H9 (cell line): ENCODE measurements at places on chromosomes 7 and 10. TPM values are rescaled to one million over a fixed set of nuclear protein-coding genes. Genes with fewer than 3 reads are reported as not detected.

GRCh38 chr7:77531038-77531437, 6.1 kb upstream of the PTPN12 start:
- no peaks in the 10 kb centered on the region for H3K27me3 ChIP-seq
- no peaks in the 10 kb centered on the region for H3K4me1 ChIP-seq
- no peak overlapping the region for H3K27ac ChIP-seq

DNA sequence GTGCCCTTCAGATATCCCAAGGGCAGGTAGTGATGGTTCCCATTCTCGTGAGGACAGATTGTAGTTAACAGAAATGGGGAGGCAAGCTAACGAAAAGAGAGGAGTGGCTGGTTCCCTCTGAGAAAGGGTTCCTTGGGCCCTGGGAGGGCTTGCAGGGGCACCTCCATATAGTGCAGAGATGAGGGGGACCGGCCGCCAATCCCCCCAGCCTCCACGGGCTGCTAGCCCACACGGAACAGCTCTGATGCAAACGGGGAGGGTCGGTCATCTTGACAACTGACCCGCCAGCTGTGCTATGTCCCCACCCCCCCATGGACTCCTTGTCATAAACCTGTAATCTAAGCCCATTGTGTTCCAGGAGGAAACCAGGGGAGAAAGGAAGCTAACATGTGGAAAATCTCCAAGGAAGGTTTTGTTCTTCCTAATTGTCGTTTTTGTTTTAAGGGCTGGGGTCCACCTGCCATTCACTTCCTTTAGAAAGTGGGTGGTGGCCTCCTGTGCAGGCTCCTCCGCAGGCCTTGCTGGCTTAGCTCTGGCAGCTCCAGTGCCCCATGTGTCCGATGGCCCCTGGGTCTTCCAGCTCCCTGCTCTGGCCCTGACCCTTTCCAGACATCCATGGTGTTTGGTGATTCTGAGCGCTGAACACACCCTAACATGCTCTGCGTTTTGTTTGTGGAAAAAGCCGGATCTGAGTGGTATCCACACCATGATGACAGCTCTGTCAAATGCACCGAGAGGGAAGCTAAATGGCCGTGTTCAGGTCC, 15.9 kb downstream of the ADCY1 start:
- H3K4me1 ChIP-seq, result no peaks in the 10 kb centered on the region
- DNase-seq, result peak; percentile 17
- no peak overlapping the region for H3K4me3 ChIP-seq
- no peak overlapping the region for H3K27ac ChIP-seq
- no peaks in the 10 kb centered on the region for H3K27me3 ChIP-seq

GRCh38 chr7:151342102-151342646, 562 bp downstream of the NUB1 start:
- peaks cover 2% of the 10 kb centered on the region; the same call in 1 of the 2 replicates for H3K27me3 ChIP-seq
- no peak overlapping the region for H3K27ac ChIP-seq
- DNase-seq, result no peak
- H3K4me1 ChIP-seq, result no peaks in the 10 kb centered on the region

The SPDYE8 gene
- total RNA-seq, result not detected in 2 replicates

The GDF2 gene
- total RNA-seq, result not detected in 2 replicates

GRCh38 chr7:138958391-138958956, 22.7 kb downstream of the KIAA1549 start:
- no peak overlapping the region for H3K27ac ChIP-seq
- H3K36me3 ChIP-seq, result peaks cover 5% of the 10 kb centered on the region; the same call in 2 of the 3 replicates
- no peak overlapping the region for H3K4me3 ChIP-seq
- no peak for DNase-seq
- H3K4me1 ChIP-seq, result no peaks in the 10 kb centered on the region; the same call in 1 of the 2 replicates
- H3K27me3 ChIP-seq, result no peaks in the 10 kb centered on the region

DNA sequence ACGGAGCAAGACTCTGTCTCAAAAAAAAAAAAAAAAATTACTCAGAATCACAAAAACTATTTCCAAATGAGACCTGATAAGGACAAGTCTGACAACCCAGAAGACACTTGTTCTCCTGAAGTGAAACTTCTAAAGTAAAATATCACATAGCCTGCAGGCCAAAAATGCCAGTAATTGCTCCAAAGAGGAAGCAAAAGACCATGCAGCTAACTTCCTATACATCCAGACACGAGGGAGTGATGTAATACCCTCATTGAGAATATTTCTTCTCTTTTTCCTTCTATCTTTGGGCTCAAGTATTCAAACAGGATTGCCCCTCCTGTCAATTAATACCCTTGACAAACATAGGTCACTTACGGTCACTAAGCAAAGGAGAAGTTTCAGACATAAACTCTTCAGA, 31.2 kb downstream of the ARMH3 start:
- peaks cover 44% of the 10 kb centered on the region for H3K36me3 ChIP-seq
- H3K4me1 ChIP-seq, result no peaks in the 10 kb centered on the region
- no peak for DNase-seq

DNA sequence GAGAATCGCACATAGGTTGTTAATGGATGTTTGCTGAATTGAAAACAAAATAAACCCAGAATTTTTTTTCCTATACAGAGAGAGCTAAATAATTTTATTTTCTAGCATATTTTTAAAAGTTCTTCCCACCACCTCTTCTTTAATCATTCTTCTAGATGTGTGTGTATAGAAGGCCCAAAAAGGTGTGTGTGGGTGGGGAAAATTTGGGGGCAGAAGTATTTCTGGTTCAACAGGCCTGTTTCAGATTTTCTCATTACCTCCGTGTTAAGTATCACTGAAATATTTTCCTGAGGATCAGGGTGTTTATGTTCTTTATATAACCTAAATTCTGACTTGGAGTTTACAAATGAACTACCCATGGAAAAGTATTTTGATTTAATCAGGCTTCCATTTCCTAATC, 144.2 kb upstream of the ZNF804B start:
- H3K4me1 ChIP-seq, result no peaks in the 10 kb centered on the region
- no peaks in the 10 kb centered on the region; the same call in 1 of the 3 replicates for H3K36me3 ChIP-seq
- DNase-seq, result no peak
- no peak overlapping the region for H3K27ac ChIP-seq

DNA sequence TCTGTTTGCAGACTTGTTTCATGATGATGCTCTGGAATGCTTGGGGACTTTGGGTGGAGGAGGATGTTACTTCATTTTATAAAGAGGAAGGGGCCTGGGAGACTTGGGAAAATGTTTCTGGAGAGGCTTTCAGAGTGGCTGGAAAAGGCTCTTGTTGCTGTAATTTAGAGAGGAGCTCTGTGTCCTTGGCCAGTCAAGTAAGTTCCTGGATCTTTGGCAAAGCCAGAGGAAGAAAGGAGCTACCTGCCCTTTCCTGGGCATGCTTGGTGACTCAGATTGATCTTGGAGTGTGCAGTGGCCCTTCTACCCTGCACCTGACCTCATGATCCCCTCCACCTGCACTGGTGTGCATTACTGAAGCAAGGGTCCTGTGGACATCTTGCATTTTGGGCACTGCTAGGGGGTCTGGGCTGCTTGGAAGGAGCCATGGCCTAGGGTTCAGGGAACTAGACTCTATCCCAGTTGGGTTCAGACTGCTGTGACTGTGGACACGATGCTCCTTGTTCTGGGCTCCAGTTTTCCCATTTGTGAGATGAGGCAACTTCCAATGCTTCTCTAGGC, 56.1 kb downstream of the ADCYAP1R1 start:
- H3K36me3 ChIP-seq, result peaks cover 4% of the 10 kb centered on the region; the same call in 2 of the 3 replicates
- peak; percentile 3 for DNase-seq

GRCh38 chr10:17888189-17888588, 63.5 kb upstream of the SLC39A12 start:
- no peak overlapping the region for H3K27ac ChIP-seq
- H3K36me3 ChIP-seq, result no peaks in the 10 kb centered on the region
- no peaks in the 10 kb centered on the region for H3K27me3 ChIP-seq
- no peak for DNase-seq
- no peaks in the 10 kb centered on the region for H3K4me1 ChIP-seq

DNA sequence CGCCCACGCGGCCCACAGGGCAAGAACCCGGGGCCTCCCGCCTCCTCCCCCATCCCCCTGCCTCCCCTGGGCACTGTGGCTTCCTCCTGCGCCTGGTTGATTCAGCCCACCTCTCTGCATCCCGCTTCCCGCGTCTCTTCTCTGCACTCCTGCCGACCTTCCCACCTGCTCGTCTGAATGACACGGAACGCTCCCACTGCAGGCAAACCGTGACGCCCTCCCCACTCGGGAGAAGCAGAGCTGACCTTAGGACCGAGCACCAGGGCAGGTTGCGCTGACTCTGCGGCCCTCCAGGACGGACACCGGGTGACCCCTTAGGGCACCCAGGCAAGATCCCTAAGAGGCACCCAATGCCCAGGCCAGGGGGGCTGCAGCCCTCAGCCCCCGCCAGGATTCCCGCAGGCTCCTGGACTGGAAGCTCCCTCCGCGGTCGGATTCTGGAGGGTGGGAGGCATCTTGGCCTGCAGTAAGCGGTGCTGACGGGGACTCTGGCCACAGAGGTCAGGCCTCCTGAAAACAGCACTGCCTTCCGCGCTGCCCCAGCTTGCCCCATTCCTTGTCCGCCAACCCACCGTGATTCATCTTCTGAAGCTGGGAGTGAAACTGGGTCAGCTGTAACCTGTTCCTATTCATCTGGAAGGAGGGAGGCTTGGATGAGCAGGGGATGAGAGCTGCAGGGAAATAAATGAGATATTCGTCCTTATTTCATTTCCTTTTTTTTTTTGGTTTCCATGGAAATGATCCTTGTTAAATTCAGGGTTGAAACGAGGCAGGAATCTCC, 990 bp downstream of the CALML3 start:
- H3K36me3 ChIP-seq, result no peaks in the 10 kb centered on the region; the same call in 1 of the 3 replicates
- H3K27ac ChIP-seq, result no peak overlapping the region
- H3K27me3 ChIP-seq, result no peaks in the 10 kb centered on the region
- no peaks in the 10 kb centered on the region for H3K4me1 ChIP-seq
- DNase-seq, result no peak

The ELAPOR2 gene
- 36.8 and 39.0 TPM in 2 replicates for total RNA-seq

DNA sequence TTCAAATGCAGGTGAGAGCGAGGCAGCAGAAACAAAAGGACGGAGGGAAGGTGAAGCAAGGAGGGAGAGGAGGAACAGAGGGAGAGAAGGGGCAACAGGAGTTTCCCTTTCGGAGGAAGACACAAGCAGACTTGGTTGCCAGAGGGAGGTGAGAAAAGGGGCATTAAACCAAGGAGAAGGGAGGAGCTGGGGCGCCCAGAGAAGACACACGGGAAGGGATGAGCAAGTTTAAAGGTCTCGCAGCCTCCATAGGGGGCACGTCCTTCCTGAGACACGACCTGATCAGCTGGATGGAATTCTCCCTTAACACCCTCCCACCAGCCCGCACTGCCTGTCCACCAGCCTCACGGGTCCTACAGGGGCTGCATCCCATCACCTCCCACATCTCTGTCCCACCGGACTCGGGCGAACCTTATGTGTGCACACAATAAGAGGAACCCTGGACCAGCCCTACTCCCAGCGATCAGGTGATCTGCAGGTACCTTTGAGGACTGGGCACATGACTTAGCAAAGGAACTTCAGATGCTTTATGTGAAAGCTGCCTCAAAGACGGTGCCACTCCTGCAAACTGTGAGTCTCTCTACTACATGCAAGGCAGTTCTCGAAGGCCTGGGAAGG, 251.2 kb downstream of the TNS3 start:
- H3K27ac ChIP-seq, result no peak overlapping the region
- H3K4me1 ChIP-seq, result peaks cover 18% of the 10 kb centered on the region
- no peak overlapping the region for H3K4me3 ChIP-seq
- no peak for DNase-seq
- H3K36me3 ChIP-seq, result no peaks in the 10 kb centered on the region

DNA sequence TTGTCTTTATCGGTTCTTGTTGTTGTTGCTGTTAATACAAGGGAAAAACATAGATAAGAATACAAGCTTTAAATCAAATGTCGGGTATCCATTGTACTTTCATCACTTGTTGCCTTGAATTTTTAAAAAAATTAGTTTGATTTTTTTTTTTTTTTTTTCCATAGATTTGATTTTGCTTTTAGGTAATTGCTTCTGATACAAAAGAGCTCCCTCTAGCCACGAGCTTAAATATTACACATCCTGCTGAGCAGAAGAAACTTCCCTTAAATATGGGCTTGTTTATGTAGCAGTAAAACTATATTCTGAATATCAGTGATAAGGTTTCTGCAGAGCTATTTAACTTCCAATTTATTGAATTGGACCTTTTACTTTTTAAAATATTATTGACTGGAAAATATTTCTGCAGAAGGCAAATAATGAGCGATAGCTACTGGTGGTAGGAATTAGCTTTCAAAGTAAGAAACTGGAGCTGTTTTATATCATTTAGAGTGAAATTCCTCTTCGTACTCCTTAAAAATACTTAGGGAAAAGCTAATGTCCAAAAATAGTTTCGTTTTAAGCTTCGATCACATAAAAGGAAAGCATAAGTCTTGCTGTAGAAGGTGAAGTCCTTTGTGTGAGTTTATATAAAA, 216.9 kb downstream of the POLR1F start:
- no peak overlapping the region for H3K27ac ChIP-seq
- DNase-seq, result no peak
- no peaks in the 10 kb centered on the region for H3K4me1 ChIP-seq
- H3K27me3 ChIP-seq, result no peaks in the 10 kb centered on the region
- no peak overlapping the region for H3K4me3 ChIP-seq

GRCh38 chr10:348456-348855, 213.2 kb downstream of the ZMYND11 start:
- H3K4me3 ChIP-seq, result no peak overlapping the region
- H3K27ac ChIP-seq, result no peak overlapping the region
- H3K36me3 ChIP-seq, result peaks cover 9% of the 10 kb centered on the region
- no peaks in the 10 kb centered on the region for H3K27me3 ChIP-seq

GRCh38 chr10:6491841-6492609, 88.1 kb downstream of the PRKCQ start:
- peaks cover 37% of the 10 kb centered on the region for H3K36me3 ChIP-seq
- no peak for DNase-seq
- no peaks in the 10 kb centered on the region for H3K27me3 ChIP-seq
- no peak overlapping the region for H3K27ac ChIP-seq
- no peak overlapping the region for H3K4me3 ChIP-seq

DNA sequence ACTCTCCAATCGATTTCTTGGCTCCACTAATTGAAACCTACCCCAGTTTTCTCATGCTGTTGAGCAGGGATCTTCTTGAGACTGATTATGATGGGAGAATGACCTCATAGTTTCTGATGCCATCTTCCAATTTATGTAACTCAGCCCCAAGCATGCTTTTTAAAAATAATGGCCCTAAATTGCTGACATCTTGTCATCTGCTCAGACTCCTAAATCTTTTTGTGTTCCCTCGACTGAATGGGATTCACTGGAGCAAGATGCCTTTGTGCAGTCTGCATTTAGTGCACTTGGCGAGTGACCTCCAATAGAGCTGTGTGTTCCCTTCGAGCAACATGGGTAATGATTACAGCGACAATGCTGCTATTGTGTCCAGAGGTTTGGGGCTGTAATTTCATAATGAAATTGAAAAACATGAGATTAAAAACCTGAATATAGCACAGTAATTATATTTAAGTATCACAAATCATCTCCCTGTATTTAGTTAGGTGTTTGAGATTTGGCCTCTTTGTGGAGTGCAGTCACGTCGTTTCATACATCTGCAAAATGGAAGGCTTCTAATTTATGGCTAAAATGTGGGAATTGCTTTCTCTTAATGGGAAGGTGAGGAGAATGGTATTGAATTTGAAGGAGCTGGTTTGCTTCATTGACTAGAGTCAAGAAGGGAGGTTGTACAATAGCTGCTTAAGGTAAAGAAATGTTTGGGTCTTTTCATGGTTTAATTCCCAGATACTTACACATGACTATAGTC, 192.9 kb downstream of the AUTS2 start:
- H3K27me3 ChIP-seq, result no peaks in the 10 kb centered on the region
- no peaks in the 10 kb centered on the region for H3K36me3 ChIP-seq
- no peaks in the 10 kb centered on the region for H3K4me1 ChIP-seq
- DNase-seq, result no peak
